Glomerular endothelial cell (primary cell): ENCODE measurements at places on chromosomes 12 and 14. TPM values are rescaled to one million over a fixed set of nuclear protein-coding genes. Genes with fewer than 3 reads are reported as not detected.

GRCh38 chr12:56897844-56898361 lies 36.3 kb downstream of the SDR9C7 start:
- no peak for DNase-seq

GRCh38 chr12:93741659-93742109 lies 64.5 kb downstream of the CRADD start:
- DNase-seq: no peak

DNA sequence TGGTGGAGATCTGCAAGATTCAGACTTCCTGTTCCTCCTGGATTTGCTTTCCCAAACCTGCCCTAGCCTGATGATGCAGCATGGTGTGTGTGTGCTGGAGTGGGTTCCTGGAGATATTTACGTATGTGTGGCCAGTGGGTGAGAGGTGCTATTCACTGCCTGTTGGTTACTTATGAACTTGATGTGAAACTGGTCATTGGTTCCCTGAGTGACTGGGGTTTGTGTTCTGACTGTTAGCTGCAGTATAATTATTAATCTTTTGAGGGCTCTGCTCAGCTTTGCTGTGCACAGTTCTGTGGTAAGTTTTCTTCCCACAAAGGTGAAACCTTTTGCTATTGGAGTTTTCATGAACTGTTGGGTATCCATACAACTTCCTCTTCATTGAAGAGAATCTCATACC lies 541.8 kb upstream of the FBXO33 start:
- no peak for DNase-seq

GRCh38 chr12:40336573-40337199 lies 111.9 kb downstream of the LRRK2 start:
- no peak for DNase-seq

DNA sequence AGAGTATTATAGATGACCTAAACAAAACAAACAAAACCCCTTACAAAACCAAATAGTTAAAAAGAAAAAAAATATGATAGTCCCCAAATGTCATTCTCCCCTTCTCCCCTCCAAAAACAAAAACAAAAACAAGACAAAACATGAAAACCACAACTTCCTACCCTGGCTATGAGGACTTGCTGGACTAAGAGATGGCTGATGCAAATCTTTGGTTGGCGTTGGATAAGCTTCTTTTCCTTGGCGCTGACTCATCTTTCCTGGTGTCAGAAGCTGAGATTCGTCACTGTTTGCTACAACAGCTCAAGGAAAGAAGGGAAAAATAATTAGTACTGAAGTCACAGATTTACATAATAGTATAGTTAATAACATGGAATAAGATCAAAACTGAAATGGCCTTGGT lies 102.5 kb upstream of the BBS10 start:
- DNase-seq: peak; percentile 68

- no peak for DNase-seq
Measured at GRCh38 chr12:24363177-24363754, 413.8 kb upstream of the SOX5 start.

GRCh38 chr14:63737582-63738006 lies 9.7 kb upstream of the SGPP1 start:
- DNase-seq: no peak

- DNase-seq: no peak
Measured at GRCh38 chr14:68391311-68392014, 401.4 kb downstream of the ZFP36L1 start.

- no peak for DNase-seq
Measured at GRCh38 chr12:87920139-87920538, 109.1 kb downstream of the C12orf50 start.

DNA sequence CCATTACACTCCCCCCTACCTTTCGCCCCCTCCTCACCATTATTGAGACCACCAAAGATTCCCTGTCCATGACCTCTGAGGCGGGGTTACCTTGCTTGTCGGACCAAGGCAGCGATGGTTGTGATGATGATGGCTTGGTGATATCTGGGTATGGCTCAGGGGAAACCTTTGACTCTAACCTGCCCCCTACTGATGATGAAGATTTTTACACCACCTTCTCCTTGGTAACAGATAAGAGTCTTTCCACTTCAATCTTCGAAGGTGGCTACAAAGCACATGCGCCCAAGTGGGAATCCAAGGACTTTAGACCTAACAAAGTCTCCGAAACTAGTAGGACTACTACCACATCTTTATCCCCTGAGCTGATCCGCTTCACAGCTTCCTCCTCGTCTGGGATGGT lies 350.2 kb downstream of the DIO2 start:
- DNase-seq: no peak

DNA sequence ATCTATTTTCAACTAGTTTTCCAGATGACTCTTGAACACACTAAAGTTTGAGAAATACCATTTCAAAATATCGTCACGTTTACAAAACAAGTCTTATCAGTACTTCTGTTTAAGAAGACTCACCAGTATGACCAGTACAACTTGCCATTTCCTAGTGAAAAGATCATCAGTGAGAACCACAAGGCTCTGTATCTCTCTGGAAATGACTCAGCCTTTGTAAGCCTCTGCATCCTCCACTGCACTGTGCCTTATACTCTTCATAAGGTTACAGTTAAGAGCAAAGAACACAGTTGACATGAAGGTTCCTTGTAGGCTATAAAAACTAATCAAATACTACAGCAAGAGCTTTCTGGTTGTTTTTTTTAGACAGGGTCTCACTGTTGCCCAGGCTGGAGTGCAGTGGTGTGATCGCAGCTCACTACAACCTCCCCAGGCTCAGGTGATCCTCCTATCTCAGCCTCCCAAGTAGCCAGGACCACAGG lies 5.7 kb upstream of the VTI1B start:
- DNase-seq: peak; percentile 58

DNA sequence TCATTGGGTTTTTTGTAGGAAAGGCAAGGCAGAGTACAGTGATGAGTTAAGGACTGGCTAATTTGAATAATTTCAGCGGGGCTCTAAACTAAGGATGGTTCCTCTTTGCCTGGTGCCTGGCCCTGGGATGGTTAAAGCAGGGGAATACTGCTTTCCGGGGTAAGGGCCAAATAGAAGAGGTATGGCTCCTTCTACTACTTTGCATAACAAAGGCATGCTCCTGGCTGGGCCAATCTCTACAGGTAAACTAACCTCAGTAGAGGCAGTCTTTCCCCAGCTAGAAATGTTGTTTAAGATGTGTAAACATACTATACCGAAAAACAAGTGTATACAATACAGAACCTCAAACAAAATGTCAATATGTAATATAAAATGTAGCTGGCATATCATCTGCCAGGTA lies 1239.0 kb downstream of the SLC16A7 start:
- DNase-seq: no peak

GRCh38 chr12:12891881-12892355 lies 556 bp downstream of the GPRC5A start:
- DNase-seq: no peak

- DNase-seq: no peak
Measured at GRCh38 chr14:103028161-103028767, 29.1 kb downstream of the CDC42BPB start.

DNA sequence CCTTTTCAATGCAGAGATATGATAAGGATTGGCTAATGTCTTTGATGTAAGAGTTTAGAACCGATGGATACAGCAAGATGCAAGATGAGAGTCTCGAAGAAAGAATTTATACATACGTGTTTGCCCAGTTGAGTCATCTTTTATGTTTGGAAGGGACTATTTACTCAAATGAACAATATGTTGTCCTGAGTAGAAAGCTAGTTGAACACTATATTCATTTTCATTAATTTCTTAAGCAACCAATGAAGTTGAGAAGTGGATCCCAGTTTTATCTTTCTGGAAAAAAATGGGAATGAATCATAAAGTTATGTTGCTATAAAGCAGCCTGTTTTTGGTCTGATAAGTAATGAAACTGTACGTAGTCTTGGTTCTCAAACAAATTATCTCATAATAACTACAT lies 1431.7 kb upstream of the FLRT2 start:
- DNase-seq: no peak

- no peak for DNase-seq
Measured at GRCh38 chr14:54497224-54497623, 8.4 kb upstream of the GMFB start.

DNA sequence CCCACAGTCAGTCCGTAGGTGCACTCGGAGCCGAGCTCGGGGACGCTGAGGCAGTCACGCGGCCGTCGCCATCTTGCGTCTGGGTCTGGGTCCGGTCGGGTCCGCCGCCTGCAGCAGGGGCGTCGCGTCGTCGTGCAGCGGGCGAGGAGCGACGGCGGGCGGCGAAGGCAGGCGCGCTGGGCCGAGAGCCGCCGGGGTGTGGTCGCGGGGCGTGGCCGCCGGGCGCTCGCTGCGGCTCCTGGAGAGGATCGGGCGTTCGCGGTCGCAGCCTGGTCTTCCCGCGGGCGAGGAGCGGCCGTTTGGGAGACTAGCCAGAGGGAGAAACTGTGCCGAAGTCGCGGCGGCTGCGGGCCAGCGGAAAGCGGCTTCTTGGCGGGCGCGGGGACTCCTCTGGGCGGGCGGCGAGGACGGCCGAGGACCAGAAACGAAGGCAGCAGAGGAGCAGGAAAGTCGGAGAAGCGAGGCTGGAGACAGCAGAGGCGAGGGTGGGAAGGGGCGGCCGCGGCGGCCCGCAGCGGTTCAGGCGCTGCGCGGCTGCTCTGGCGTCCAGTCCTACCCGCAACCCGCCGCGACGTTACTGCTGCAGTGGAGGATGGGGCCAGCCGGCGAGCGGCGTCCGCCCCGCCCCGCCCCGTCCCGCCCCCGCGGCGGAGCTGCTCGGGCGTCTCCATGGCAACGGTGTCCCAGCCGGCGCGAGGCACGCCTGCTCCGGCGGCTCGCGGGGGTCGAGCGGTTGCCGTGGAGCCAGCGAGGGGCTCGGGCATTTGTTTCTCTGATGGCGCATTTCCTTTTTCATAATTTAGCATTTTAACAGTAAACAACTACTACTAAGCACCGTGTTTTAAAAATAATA lies at the start of gene PNMA1:
PNMA1 (minus strand) TSS at position 582 of the 853 bp plus-strand sequence. CDS start 745 bp downstream, outside the sequence.
- DNase-seq: no peak

DNA sequence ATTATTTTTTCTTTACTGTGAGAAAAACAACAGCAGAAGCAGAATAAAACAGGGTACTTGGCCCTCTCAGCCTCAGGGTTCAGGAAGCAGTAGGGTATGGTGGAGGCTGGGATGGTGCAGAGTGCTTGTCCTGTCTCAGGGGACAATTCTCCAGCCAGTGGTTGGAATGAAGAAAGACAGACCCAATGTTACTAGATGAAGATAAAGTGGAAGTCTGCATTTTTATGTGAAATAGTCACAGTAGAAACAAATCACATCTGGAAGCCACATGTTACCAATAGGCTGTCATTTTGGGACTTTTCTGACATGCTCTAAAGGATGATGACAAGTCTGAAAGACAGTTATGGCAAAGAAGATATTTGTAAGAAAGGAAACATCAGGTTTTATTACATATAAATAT lies 32.3 kb downstream of the PROX2 start:
- DNase-seq: no peak

GRCh38 chr14:53367644-53368026 lies 214.5 kb upstream of the DDHD1 start:
- no peak for DNase-seq

GRCh38 chr12:24054416-24054815 lies 104.9 kb upstream of the SOX5 start:
- no peak for DNase-seq

DNA sequence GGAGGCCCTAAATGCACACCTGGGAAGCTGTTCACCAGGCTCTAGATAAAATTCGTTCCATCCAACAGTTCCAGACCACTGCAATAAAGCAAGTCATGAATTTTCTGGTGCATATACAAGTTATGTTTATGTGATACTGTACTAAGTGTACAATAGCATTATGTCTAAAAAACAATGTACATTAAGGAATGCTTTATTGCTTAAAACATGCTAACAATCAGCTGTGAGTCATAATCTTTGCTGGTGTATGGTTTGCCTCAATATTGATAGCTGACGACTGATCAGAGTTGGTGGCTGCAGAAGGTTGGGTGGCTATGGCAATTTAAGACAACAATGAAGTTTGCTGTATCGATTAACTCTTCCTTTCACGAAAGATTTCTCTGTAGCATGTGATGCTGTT lies 52.3 kb downstream of the ATG14 start:
- no peak for DNase-seq

- DNase-seq: no peak
Measured at GRCh38 chr14:68148276-68148675, 328.7 kb downstream of the RAD51B start.

- DNase-seq: peak; percentile 85
Measured at GRCh38 chr12:90199006-90199405, 490.4 kb upstream of the ATP2B1 start.

GRCh38 chr12:72828662-72829324 lies 556.6 kb downstream of the TRHDE start:
- DNase-seq: no peak

- DNase-seq: no peak
Measured at GRCh38 chr12:96437171-96437445, 36.9 kb upstream of the CDK17 start.

DNA sequence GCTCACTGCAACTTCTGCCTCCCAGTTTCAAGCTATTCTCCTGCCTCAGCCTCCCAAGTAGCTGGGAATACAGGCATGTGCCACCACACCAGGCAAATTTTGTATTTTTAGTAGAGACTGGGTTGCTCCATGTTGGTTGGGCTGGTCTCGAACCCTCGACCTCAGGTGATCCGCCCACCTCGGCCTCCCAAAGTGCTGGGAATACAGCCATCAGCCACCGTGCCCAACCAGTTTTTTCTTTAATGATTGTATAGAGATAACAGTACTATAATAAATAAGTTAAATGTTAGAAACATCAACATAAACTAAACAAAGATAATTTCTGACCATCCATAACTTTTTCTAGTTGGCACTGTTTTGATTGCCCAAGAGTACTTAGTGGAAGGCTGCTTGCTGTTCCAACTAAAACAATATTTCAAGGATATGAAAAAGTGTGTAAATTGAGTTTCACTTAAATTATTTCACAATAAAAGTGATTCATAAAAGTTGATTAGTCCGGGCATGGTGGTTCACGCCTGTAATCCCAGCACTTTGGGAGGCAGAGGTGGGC lies 5.6 kb downstream of the GON7 start:
- DNase-seq: no peak

GRCh38 chr14:36647417-36647823 lies 14.2 kb upstream of the PAX9 start:
- DNase-seq: no peak

MIP gene
- 0.15 TPM in 1 of 2 replicates, not detected in the other for total RNA-seq

RAB2B gene
- total RNA-seq: 23.7 and 29.1 TPM in 2 replicates

RBM25 gene
- 27.5 and 41.2 TPM in 2 replicates for total RNA-seq

CFAP251 gene
- total RNA-seq: 3.0 and 13.5 TPM in 2 replicates

IKZF4 gene
- 1.8 and 4.9 TPM in 2 replicates for total RNA-seq

ZBTB42 gene
- 3.1 and 8.2 TPM in 2 replicates for total RNA-seq

PRPH gene
- 1.5 TPM in 1 of 2 replicates, not detected in the other for total RNA-seq

RASSF8 gene
- total RNA-seq: 34.9 and 38.7 TPM in 2 replicates

RGS6 gene
- 0.82 TPM in 1 of 2 replicates, not detected in the other for total RNA-seq

DBX2 gene
- not detected in 2 replicates for total RNA-seq

RASSF9 gene
- 0.87 and 1.4 TPM in 2 replicates for total RNA-seq
